ENCODE measurements at places on chromosomes 5 and 9.

GRCh38 chr9:28832168-28832770 lies 1259.0 kb upstream of the C9orf72 start:
- no peaks in the 10 kb centered on the region for H3K27me3 ChIP-seq
- H3K4me3 ChIP-seq = no peak overlapping the region
- no peak for DNase-seq
- no peaks in the 10 kb centered on the region for H3K4me1 ChIP-seq
- H3K36me3 ChIP-seq = no peaks in the 10 kb centered on the region
- H3K27ac ChIP-seq = no peak overlapping the region

- DNase-seq = no peak
- H3K27ac ChIP-seq = no peak overlapping the region
- no peak overlapping the region for H3K4me3 ChIP-seq
- H3K36me3 ChIP-seq = no peaks in the 10 kb centered on the region
- H3K27me3 ChIP-seq = peaks cover 2% of the 10 kb centered on the region
Measured at GRCh38 chr9:130543859-130544258, 35.5 kb upstream of the FUBP3 start.

GRCh38 chr9:133956520-133957076 lies 35.5 kb downstream of the VAV2 start:
- no peaks in the 10 kb centered on the region for H3K36me3 ChIP-seq
- peak overlapping the region; percentile 21 for H3K27ac ChIP-seq
- no peak overlapping the region for H3K4me3 ChIP-seq
- DNase-seq = no peak
- H3K4me1 ChIP-seq = peaks cover 13% of the 10 kb centered on the region
- H3K27me3 ChIP-seq = no peaks in the 10 kb centered on the region

GRCh38 chr9:4661611-4662010 lies 483 bp upstream of the PLPP6 start:
- H3K27ac ChIP-seq = no peak overlapping the region
- H3K27me3 ChIP-seq = no peaks in the 10 kb centered on the region
- H3K36me3 ChIP-seq = no peaks in the 10 kb centered on the region

Data from colonic mucosa (tissue), 4 donors.